Skin of body (tissue), 3 donors: ENCODE measurements at places on chromosomes 1 and 21. TPM values are rescaled to one million over a fixed set of nuclear protein-coding genes. Genes with fewer than 3 reads are reported as not detected.

DNA sequence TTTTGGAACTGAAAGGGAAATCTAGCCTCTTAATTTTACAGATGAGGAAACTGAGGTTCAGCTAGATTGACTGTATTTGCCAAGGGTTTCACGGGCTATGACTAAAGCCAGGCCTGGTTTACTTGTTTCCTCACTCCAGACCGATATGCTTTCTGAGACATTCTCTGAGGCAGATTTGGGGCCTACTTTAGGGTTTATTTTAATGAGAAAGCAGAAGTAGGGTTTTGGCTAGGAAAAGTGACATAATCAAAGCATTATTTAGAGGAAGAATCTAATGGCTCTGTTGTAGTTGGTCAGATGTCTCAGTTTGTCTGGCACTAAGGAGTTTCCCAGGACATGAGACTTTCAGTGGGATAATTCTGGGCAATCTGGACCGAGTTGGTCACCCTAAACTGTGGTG is 1.5 kb upstream of the RPTN start:
- DNase-seq, result no peak

DNA sequence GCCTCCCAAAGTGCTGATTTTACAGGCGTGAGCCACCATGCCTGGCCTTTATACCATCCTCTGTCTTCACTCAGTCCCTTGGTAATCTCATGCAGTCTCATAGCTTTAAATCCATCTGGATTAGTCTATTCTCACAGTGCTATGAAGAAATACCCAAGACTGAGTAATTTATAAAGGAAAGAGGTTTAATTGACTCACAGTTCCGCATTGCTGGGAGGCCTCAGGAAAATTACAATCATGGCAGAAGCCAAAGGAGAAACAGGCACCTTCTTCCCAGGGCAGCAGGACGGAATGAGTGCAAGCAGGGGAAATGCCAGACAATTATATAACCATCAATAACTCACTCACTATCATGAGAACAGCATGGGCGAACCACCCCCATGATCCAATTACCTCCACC is 49.1 kb upstream of the CPLANE2 start:
- DNase-seq, result no peak

- DNase-seq, result no peak
These were observed 267.0 kb downstream of the DNM3 start for GRCh38 chr1:172108161-172108893.

- no peak for DNase-seq
These were observed 34.4 kb downstream of the WNT9A start for GRCh38 chr1:227913396-227913763.

- DNase-seq, result peak; percentile 75
These were observed 160.5 kb downstream of the PEX14 start for GRCh38 chr1:10635085-10635896.

Gene SHISAL2A
- 0.49 TPM for total RNA-seq

Gene NBPF8
- total RNA-seq, result 14.3 TPM

Gene RGS1
- 13.0 TPM for total RNA-seq

Gene RALGPS2
- total RNA-seq, result 34.8 TPM

GRCh38 chr1:226625326-226625725 is 76.8 kb downstream of the STUM start:
- no peak for DNase-seq

Gene CFHR5
- not detected for total RNA-seq

Gene ETS2
- 108 TPM for total RNA-seq

DNA sequence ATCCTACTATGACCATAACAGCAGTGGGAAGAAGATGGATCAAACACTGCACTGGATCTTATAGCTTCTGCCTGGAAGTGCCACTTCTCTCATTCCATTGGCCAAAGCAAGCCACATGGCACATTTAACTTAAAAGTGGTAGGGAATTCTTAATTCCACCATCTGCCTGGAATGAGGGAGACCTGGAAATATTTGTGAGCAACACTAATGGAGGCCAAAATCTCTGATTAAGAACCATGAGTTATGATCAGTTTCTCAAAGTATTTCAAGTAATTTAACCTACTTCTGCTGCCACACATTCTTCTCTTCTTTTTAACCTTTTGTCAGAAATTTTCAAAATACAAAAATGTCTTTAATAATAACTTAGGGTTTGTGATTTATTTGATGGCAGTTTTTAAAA is 154.0 kb upstream of the C1orf87 start:
- DNase-seq, result no peak

GRCh38 chr21:27388825-27389224 is 421.9 kb upstream of the ADAMTS5 start:
- no peak for DNase-seq

DNA sequence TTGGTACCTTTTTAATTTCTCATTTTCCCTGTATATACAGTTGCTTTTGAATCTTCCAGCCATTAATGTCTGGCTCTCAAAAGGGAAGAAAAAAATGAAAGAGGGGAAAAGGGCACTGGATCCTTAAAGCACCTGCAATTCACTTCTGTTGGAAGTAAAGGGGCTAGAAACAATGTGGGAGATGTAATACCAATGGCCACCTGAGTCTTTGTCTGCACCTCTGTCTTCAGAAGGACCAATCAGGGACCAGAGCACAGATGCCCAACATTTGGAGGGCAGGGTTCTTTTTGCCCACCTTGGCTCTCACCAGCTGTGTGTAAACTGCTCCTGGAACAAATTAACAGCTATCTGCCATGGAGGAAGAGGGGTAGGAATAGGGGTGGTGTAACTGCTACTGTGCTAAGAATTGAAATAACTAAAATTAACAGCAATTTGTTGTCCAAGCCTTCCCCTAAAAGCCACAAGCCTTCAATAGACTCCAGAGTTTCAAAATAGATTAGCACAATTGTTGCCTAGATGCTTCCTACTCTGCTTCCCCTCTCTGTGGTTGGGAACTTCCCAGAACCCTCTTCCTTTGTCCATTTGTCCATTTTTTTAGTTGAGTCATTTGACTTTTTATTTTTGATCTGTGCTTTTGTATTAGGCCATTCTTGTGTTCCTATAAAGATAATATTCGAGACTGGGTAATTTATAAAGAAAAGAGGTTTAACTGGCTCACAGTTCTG is 11.5 kb upstream of the LRRC8B start:
- no peak for DNase-seq

Gene LORICRIN
- total RNA-seq, result 39.6 TPM

- no peak for DNase-seq
These were observed 196.3 kb upstream of the CHRM3 start for GRCh38 chr1:239189998-239190512.

Gene AADACL3
- 6.1 TPM for total RNA-seq

GRCh38 chr1:19547814-19548213 is 62.5 kb upstream of the CAPZB start:
- DNase-seq, result no peak

DNA sequence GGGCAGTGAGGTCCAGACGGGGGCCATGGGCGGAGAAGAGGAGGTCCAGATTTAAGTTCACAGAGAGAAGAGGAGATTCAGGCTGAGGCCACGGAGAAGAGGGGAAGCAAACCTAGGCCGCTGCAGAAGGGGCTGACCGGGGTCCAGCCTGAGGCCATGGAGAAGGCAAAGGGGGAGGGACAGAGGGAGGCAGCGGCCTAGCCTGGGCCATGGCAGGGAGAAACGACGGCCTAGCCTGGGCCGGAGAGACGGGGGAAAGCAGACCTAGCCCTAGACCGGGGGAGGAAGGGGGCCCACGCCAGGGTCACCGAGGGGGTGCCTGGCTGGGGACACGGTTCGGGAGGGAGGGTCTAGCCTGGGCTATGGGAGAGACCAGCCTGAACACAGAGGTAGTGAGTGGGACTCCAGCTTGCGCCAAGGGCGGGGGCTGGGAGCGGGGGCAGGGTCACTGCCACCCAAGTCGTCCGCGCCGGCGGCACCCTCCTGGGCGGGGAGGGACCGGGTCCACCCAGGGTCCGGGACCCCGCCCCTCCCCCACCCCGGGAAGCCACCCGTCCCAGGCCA is 459 bp downstream of the CAPZB start:
- no peak for DNase-seq

DNA sequence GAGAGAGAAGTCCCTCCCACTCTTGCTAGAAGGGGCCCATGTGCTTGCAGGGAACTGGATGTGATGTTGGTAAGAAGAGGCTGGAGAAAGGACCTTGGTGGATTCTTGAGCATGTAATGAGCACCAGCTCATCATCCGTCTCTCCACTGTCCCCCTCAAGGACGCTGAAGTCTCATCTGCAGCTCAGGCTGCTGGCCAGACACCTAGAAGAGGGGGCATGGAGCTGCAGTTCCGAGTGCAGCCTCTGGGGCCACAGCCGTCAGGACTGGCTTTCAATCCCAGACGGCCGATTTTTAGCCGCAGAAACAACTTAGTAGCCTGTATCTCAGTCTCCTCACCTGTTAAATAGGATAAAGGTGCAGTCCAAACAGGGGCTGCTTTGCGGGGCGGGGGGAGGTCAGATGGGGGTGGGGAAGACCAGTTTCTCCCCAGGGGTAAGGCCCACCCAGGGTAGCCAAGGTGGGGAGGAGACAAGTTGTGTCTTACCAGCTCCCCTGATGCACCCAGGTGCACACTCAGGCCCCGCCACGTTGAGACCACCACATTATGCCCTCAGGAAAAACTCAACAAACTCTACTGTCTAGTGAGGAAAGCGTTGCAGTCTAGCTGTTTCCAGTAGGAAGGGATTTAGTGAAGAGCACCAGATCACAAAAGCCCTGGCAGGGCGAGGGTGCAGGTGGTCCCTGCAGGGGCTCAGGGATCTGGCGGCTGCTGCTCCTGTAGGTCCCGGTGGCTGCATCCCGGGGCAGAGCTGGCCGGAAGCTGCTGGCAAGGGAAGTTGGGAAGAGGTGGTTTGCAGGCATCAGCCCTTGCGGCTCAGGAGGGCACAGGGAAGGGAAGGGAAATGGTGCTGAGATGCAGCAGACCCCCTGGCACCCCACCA is 29.5 kb downstream of the LDLRAP1 start:
- DNase-seq, result no peak

DNA sequence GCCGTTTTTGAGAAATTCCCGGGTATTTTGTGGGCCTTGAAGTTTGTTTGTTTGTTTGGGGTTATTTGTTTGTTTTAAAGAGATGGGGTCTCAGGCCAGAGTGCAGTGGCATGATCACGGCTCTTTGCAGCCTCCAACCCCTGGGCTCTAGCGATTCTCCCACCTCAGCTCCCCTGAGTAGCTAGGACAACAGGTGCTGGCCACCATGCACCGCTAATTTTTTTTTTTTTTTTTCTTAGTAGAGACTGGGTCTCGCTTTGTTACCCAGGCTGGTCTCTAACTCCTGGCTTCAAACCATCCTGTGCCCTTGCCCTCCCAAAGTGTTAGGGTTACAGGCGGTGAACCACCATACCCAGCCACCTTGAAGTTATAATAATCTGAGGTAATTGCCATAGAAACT is 2.0 kb downstream of the CHTOP start:
- no peak for DNase-seq

- no peak for DNase-seq
These were observed 44.9 kb upstream of the PCBP3 start for GRCh38 chr21:45598666-45599065.

DNA sequence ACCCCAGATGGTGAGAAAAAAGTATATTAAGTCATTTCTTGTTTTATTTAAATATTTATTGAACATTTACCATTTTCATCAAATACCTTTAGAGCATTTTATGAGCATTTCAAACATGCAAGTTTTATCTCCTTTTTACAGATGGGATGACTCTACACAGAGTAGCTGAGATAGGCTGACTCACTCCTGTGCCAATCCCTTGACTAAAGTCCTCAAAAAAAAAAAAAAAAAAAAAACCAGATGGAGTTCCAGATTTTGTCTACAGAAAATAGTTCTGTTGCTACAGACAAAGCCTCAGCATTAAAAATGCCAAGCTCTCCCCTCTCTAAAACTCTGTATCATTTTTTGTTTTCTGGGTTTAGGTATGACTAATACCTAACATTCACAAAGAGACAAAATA is 303.0 kb upstream of the PLD5 start:
- DNase-seq, result no peak

Gene RASSF5
- total RNA-seq, result 9.3 TPM

GRCh38 chr1:162993846-162994245 is 75.3 kb upstream of the RGS4 start:
- DNase-seq, result no peak

Gene FHL3
- total RNA-seq, result 23.4 TPM
